ENCODE measurements at places on chromosomes 7 and 10.

GRCh38 chr7:39613577-39613976, 9.8 kb upstream of the RALA start:
- no peak for DNase-seq

- DNase-seq = no peak
Measured at GRCh38 chr10:76210211-76210610, 778.8 kb downstream of the LRMDA start.

DNA sequence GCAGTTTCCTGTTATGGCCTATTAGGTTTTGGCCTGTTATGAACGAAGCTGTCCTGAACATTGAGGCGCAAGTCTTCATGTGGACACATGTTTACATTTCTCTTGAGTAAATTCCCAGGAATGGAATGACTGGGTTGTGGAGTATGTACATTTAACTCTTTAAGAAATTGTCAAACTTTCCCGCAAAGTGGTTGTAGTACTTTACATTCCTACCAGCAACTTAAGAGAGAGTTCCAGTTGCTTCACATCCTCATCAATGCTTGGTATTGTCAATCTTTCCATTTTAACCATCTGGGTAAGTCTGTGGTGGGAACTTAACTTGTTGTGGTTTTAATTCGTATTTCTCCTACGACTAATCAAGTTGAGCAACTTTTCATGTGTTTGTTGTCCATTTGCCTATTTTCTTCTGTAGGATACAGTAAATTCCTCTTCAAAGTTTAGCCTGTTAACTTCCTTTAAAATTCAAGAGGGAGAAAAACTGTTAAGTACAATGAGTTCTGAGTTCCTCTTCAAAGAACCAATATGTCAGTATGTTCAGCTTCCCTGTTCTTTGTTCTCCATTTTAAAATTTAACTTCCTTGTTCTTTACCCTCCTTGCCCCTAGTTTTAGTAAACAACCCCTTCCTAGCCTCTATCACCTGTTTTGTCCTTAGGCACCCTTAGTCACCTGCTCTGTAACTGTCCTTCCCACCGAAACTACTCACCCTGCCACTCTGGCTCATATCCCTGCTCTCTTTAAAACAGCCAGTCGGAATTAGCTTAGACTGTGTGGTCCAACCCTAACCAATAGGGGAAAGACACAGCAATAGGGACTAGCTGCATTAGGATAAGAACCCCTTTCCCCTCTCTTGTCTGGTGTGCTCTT, 74.0 kb downstream of the FAM241B start:
- DNase-seq = no peak

DNA sequence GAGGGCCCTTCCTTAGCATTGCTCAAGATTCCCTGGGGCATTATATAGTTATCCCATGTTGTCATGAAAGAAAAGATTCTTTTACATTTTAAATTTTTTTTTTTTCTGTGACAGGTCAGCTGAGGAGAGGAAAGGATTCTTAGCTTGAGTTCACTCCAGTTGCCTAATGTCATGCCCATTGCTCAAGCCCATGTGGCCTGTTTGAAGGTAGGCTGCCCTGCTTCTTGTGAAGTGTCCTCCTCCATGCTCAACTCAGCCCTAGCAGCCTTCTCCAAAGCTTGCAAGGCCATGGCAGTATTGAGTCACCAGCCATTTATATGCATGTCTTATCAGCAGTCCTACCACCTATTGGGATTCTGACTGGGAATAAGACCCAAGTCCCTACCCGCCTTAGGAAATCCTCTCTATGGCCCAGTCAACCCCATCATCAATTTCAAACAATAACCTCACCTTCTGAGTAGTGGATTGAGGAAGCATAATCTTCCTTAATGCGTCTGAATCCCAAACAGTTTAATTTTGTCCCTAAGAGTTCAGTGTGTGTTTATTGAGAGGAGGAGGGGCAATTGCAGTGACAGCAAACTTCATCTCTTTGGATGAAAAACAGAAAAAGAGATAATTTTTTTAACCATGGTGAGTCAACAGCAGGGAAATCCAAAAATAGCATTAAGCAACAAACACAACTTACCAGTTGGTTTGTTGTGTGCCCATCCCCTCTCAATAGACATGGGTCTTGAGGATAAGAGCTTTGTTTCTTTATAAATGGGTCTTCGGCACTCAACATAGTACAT, 38.6 kb upstream of the WASL start:
- no peak for DNase-seq
